ENCODE measurements at places on chromosomes 1 and 21.

- DNase-seq, result no peak
Measured at GRCh38 chr1:65233782-65234181, 75.6 kb upstream of the DNAJC6 start.

DNA sequence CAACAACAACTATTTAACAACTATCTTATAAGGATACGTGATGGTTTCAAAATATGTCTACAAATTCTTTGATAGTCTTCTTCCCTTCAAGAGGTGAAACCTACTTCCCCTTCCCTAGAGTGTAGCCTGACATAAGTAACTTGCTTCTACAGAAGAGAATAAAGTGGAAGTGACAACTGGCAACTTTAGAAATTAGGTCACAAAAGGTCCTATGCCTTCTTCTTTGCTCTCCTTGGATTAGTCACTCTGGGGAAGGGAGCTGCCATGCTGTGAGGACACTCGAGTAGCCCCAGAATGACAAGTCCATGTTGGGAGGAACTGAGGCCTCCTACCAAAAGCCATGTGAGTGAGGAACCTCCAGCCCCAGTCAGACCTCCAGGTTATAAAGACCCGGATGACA, 19.2 kb downstream of the EFCAB14 start:
- no peak for DNase-seq

DNA sequence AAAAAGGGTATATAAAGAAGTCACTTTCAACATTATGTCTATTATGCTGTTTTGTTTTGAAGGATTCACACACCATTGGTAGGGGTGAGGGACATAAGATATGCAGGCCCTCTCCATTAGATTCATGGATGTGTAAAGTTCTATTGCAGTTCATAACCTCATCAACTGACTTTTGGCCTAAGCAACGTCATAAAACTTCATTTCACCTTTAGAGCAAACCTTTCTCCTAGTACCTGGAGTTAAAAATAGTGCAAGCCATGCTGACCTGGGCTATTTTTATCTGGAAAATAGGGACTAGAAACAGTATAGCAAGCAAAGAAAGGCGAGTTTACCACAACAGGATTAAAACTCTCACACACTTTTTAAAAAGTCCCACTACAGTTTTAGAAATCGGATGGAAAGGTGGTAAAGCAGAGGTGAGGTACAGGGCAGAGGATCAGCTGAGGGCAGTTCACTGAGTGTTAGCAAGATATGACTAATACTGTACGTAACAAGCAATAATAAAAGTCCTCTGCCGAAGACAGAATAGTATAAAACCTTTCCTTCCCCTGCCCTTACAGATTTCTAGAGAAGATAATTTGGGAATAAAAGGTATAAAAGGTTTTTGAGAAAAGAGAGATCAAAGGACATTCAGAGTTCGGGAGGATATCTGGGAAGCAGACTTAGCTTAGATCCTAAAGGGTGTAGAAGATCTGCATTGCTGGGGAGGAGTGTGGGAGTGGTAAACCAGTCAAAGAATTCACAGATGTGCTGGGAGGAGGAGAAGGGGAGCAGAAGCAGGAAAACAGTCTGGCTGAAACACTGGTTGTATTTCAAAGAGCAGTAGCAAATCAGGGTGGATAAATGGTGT, 14.3 kb downstream of the EGLN1 start:
- no peak for DNase-seq

DNA sequence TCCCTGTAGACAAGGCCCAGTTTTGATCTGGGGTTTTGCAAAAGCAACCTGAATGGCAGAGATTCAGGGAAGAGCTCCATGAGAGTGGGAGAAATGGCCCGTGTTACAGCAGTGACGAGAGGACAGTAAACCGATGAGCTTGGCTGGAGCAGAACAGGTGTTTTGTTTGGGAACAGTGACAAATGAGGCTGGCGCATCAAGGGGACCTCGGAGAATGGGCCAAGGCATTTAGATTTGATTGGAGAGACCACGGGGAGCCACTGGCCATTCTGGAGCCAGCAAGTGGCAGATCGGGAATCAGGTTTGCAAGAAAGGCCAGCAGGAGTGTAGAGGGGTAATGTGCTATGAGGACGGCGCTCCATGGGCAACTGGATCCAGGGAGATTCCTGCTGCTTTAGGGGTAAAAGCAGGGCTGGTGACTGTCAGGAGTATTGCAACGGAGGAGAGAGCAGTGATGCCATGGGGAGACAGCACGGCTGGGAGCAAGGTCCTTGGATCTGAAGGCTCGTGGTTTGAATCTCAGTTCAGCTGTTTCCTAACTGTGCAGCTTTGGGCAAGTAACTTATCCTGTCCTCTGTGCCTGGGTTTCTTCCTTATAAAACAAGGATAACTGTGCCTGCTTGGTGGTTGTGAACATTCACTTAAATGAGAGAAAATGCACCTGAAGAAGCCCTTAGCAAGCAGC, 9.9 kb upstream of the KLHDC7A start:
- no peak for DNase-seq

DNA sequence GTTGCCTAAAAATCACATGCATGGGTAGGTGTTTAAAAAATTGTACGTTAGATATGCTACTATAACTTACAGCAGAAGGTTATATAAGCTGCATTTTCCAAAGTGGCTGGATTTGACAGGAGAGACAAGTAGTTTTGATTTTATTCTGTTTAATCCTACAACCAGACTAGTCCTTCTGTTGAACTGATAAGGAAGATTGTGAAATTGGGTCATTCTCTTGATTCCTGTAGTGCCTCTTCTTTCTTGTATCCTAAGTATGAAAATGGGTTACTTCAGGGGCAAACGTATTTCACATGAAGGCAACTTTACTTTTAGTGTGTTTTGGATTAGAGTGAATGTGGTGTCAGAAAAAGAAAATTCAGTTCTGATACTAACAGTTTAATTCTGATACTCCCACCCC, 19.0 kb downstream of the CDC42 start:
- no peak for DNase-seq

- no peak for DNase-seq
Measured at GRCh38 chr1:5272325-5272724, 617.9 kb downstream of the AJAP1 start.

DNA sequence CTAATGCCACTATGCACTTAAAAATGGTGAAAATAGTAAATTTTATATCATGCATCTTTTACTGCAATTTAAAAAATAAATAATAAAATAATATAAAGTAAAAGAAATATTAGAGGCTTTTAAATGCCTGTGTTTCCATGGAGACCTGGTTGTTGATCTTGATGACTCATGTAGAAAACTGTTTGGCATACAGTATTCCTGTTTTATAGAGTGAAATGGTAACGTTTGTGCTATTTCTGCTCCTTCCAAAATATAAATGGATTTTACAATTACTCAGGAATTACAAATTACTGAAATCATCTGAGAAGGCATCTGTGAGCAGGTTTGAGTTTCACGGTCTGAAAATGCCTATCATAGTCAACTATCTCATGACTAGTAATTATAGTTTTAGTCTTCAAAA, 98.4 kb upstream of the USP25 start:
- peak; percentile 3 for DNase-seq

- no peak for DNase-seq
Measured at GRCh38 chr1:199746666-199747384, 280.7 kb upstream of the NR5A2 start.

GRCh38 chr21:28212061-28212460, 780.6 kb downstream of the LTN1 start:
- no peak for DNase-seq

- DNase-seq, result no peak
Measured at GRCh38 chr21:46605767-46606426, 1.0 kb upstream of the S100B start.

DNA sequence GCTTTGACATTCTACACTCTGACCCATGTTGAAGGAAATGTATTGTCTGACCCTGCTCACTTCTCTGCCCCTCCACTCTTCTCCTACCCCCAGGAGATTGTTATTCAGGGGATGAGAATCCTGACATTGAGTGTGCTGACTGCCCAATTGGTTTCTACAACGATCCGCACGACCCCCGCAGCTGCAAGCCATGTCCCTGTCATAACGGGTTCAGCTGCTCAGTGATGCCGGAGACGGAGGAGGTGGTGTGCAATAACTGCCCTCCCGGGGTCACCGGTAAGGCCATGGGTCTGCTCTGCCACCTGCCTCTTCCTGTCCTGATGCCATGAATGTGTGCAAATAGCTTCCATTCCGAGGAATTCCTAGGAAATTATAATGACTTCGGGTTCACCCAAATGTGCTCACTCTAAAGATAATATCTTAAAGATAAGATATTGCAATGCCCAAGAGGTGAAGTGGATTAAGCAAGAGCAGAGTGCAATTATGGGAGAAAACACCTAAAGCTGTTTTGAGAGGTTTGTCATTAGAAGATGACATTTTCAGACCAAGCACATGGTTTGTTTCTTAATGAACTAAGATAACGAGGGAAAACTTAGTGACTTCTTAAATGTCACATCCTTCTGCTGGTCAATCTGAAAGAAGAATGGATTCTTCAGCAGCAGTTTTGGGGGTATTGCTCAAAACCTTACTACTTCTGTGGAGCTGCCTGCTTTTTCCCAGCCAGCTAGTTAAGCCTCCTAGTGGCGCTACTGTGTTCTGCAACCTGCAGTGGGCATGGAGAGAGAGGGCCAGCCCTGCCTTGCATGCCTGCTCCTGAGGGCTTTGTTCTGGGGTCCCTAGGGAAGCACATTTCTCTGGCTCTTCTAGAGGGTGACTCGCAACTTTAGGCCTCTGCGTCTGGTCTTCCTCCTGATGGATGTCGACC, 41.6 kb downstream of the LAMC2 start:
- DNase-seq, result no peak

GRCh38 chr1:157270705-157271274, 132.6 kb upstream of the ETV3 start:
- DNase-seq, result no peak

- no peak for DNase-seq
Measured at GRCh38 chr21:26118938-26119540, 51.5 kb downstream of the APP start.

GRCh38 chr1:89606227-89606980, 26.5 kb upstream of the LRRC8C start:
- DNase-seq, result no peak

DNA sequence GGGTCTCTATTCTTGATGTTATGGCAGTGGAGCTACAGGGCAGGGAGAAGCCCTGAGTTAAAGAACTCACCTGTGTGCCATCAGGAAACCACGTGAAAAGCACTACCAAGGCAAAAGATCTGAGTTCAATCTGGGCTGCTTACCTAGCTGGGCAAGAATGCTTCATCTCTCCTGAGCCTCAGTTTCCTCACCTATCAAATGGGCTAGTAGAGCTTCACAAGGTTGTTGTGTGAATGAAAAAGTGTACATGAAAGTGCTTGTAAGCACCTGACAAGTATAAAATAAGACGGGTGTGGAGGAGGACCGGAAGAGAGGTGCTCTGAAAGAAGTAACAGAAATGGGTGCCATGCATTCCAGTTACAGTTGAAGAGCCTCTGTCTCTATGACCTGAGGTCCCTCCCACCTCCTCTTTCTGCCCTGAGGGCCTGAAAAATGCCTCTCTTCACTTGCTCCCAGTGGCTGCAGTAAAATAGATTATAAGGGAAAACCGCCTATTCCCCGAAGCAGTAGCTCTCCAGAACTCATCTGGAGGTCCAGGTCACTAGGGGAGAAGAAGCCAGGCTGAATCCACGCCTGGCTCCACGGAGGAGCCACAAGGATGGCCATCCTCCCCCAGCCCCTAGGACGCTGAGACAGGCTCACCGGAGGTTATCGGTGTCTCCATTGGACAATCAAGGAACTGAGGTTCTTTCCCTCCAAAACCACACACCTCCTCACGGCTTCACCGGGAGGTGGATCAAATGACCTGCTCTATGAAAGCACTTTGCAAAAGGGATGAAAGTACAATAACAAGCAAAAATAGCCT, 1.4 kb downstream of the GPR161 start:
- no peak for DNase-seq

- no peak for DNase-seq
Measured at GRCh38 chr1:44851308-44851707, 8.3 kb upstream of the PTCH2 start.

- DNase-seq, result no peak
Measured at GRCh38 chr1:48109390-48110013, 112.3 kb upstream of the TRABD2B start.

- DNase-seq, result no peak
Measured at GRCh38 chr1:176243746-176244145, 36.7 kb upstream of the COP1 start.

GRCh38 chr1:58573705-58574591, 3.1 kb downstream of the TACSTD2 start:
- DNase-seq, result no peak

GRCh38 chr1:118151312-118151937, 33.6 kb downstream of the SPAG17 start:
- peak; percentile 53 for DNase-seq

GRCh38 chr1:176195547-176195946, 11.5 kb downstream of the COP1 start:
- no peak for DNase-seq

GRCh38 chr1:117664314-117664713, 58.5 kb downstream of the TENT5C start:
- DNase-seq, result no peak

GRCh38 chr1:8004803-8005573, 21.1 kb downstream of the ERRFI1 start:
- no peak for DNase-seq

- DNase-seq, result no peak
Measured at GRCh38 chr1:236706183-236706582, 19.9 kb downstream of the ACTN2 start.

DNA sequence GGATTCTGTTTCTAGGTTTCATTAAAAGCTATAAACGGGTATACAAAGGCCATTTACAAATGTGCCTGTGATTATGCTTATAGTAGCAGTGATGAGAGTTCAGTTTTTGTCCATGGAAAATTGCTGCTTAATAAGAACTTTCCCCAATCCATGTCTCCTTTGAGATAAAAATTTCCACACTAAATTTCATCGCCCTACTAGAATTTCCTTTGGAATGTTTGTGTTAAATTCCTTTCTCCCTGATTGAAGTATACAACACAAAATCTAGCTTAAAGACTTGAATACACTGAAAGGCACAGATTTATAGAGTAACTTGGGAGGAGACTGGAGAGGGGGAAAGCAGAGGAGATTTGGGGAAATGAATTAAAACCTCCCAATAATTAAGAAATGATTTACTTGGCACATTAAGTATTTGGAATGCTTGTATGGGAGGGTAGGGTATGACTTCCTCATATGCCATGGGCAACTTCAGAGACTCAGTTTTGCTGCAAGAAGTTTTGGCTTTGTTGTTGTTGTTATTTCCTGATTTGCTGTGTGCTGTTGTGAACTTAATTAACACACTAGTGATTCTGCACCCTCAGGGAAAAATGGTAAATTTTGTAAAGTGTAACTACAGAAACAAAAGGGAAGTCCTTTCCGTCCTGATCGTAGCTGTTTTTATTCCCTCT, 157.6 kb upstream of the LMO4 start:
- DNase-seq, result no peak

DNA sequence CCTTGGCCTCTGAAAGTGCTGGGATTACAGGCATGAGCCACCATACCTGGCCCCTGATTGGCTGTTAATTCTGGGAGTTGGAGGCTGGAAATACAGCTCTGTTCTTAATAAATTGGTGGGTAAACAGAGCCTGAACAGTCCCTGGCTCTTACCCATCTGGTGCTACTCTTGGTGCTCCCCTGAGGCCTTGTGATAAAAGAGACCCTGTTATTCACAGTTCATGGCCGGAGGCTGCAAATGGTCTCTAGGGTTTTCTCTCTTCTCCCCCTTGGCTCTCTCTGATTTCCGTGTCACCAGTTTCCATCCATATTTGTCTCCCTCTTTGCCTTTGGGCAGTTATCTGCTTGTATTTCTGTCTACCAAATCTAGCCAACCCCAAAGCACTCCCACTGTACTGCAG, 17.2 kb downstream of the NFASC start:
- DNase-seq, result no peak
